ENCODE measurements at places on chromosomes 1 and 21.

DNA sequence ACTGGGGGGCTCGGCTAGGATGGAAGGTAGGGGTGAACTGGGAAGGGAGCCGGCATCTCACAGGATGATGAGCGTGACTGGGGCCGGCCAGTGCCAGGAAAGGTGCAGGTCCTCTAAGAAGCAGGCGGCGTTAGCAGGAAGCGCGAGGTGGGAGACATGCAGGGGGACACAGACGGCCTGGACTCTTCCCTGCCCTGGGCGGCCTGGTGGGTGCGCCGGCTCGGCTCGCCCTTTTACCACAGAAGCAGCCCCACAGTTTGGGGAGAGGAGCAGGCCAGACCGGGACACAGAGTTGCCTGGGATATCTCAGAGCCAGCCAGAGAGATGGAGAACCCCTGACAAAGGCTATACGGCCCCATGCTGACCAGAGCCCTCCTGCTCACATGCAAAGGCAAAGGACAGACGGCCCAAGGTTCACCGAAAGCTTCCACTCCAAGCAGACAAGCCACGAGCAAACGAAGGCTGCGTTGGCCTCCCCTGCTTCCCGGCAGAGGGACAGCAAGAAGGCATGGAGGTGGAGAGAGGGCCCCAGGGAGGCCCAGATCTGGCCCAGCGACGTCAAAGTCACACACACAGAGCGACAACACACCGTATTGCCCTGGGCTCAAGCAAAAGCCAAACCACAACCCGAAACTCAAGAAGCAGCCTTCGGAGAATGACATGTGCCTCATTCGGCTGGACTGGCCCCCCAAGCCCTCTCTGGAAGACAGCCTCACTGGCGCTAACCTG is 14.9 kb upstream of the ALDH4A1 start:
- no peak for DNase-seq

DNA sequence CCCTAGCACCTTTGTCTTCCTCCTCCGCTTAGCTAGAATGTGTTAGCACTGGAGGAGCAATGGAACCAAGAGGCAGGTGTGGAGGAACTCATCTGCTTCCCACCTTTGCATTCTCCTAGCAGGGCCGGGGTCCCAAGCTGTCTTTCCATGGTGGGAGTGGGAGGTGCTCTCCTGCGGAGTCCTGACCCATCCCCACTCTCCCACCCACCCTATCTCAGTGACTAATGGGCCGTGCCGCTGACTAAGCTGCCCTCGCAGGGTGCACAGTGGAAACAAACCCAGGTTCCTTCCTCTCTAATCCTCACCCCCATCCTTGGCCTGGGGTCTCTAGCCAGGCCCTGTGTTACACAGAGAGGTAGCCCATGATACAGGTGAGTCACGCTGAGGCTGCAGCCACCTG is 177.5 kb downstream of the HIVEP3 start:
- no peak for DNase-seq

DNA sequence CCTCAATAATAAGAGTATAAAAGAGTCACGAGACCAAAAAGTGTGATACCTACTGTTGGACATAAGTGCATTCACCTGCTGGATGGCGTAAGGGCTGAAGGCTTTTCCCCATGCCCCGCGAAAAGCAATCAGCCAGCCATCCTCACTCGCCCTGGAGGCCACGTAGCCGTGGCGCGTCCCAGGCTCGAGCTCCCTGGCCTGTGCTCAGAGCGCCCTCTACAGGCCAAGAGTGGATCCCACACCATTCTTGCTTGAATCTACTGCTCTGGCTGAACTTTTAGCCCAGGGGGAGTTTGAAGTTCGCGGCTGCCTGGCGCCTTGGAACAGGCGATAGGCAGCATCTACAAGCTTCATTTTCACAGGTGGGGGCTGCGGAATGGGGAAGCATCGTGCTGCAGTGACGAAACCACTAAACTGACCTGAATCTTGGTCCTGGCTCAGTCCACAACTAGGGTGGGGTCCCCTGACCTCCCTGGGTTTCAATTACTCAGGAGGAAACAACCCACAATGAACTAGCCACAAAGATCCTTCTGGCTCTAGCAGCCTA is 70.3 kb upstream of the SERBP1 start:
- DNase-seq, result peak; percentile 91

GRCh38 chr1:79501153-79501552 is 494.6 kb upstream of the ADGRL4 start:
- no peak for DNase-seq

DNA sequence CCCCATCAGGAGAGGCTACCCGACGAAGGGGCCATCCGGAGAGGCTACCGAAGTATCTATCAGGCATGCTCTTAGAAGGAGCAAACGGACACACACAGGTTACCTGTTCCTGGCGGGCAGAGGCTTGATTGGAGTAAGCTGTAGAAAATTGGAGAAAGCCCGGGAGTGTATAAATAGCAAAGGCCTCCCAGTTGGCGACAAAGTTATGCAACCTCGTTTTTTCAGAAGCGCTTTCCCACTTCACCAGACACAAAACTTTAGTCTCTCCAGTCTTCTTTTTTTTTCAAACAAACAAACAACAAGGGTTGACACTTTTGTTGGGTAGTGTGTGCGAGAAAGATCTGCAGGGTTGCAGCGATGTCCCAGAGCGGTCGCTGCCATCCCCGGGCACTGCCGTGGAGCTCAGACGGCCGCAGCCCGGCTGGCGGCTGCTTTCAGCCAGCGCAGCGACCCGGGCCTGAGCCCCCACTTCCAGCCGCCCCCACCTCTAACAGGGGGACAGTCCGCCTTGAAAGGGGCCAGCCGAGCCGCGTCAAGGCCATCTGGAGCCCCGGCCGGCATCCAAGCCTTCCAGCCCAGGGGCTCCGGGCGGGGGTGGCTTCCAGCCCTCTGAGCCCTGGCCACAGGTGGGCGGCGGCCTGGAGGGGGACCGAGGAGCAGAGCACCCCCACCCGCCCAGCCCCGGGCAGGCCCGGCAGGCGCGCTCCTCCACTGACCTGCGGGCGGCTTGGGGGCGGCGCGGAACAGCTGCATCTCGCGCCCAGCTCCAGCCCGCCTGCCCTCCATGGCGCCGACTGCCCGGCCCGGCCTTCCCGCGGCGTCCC is 616 bp downstream of the MCOLN3 start:
- DNase-seq, result no peak

- peak; percentile 35 for DNase-seq
Observed at GRCh38 chr1:91792489-91793071, 93.4 kb downstream of the TGFBR3 start.

GRCh38 chr1:214285610-214286440 is 4.9 kb downstream of the SMYD2 start:
- DNase-seq, result peak; percentile 42

DNA sequence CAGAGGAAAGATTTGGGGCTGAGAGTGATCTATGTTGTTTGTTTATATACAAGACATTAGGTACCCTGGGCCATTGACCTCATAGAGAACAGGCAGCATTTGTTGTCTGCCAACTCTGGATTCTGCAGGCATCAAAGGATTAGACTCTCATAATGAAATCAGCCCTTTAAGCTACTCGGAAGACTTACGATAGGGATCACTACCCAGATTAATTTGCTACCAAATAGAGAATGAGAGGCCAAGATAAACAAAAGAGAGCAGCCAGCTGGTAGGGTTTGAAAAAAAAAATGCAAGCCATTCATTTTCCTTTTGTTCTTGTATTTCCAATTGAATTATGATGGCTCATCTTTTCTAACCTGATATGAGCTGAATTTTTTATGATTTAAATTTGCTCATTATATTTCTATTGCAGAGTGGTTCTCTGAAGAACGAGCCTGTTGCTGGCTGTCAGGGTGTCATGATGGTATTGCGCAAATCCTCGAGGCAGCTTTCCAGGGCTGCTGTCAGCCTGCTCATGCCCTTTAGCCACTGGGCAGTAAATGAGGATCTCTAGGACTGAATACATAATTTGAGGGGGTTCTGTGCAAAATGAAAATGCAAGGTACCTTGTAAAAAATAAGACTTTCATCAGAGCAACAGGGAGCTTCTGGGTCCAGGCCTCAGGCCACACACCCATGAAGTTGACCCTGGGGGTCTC is 116.4 kb upstream of the KCNJ15 start:
- DNase-seq, result peak; percentile 52

DNA sequence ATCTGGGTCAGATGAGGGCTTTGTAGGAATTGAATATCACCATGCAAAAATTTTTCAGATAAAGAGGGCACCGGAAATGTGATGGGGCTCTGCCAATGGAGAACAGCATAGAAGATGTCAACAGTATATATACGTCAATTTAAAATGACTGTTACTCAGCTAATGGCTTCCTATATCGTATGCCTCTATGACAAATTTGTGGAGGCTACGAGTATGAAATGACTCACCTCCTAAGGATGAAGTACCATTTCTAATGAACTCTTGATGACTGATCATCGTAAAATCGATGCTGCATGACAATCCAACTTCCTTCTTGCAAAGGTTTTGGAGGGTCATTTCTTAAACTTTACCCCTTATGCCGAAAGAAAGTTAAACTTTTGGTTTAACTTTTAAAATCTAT is 450.3 kb upstream of the ZP4 start:
- DNase-seq, result no peak

- DNase-seq, result no peak
Observed at GRCh38 chr1:44250068-44250781, 37.0 kb downstream of the DMAP1 start.

GRCh38 chr1:103783944-103784377 is 34.3 kb downstream of the AMY1C start:
- DNase-seq, result no peak

- no peak for DNase-seq
Observed at GRCh38 chr1:115365738-115366137, 27.7 kb upstream of the NGF start.

- DNase-seq, result no peak
Observed at GRCh38 chr1:219257751-219258150, 84.1 kb downstream of the LYPLAL1 start.

- peak; percentile 69 for DNase-seq
Observed at GRCh38 chr1:216448011-216448510, 24.8 kb upstream of the USH2A start.

DNA sequence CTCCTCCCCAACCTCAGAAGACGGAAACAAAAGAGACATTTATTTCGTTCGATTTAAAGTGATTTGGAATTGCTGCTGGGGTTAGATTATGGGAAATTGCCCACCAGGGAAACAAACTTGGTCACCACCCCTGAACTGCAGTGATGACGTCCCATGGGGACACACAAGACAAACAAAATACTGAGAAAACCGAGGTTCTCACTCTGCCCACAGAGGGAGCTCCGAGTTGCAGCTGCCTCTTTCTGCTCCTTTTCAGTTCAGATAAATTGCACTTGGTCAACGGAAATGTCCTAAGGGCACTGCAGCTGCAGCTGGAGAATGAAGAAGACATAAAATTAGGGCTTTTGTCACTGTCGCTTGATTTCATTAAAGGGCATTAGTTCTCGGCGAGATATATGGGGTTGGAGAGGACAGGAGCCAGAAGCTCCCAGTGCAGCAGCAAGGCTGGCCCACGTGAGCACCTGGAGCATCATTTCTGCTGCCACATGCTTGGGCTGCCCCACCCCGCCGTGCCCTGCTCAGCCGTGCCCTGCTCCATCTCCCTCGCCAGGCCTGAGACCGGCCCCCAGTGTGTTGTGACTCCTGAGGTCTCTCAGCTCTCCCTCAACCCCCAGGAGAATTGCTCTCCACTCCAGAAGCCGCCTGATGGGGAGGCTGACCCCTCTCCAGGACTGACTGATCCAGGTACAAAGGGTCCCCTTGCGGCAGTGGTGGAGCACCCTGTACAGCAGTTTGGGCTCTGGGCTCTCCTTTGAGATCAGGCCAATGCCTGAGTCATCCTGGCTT is 231.7 kb upstream of the AJAP1 start:
- DNase-seq, result no peak

DNA sequence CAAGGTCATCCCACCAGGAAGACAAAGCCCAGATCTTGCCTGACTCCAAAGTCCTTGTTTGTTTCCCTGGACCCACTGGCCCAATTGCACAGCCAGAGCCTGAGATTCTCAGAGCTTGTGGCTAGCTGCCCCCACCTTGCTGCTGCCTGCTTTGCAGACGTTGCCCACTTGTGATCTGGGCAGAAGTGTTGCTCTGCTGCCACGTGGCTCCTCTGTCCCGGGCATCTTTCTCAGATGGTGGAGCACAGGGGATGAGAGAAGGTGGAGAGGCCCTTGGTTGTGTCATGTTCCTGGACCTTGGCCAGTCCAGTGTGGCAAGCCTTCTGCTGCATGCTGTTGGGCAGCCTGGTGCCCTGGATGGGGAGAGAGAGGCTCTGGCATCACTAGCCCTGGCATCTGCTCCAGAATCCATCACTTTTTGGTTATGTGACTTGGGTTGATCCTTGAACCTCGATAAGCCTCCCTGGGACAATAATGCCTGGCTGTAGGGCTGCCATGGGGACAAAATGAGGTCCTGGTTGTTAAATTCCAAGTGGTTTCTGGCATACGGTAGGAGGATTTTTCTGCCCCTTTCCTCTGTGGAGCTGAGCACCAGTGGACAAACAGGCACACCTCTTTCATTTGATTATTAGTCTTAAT is 1.5 kb upstream of the NR0B2 start:
- DNase-seq, result no peak

- DNase-seq, result no peak
Observed at GRCh38 chr1:18583326-18583941, 47.2 kb upstream of the PAX7 start.

DNA sequence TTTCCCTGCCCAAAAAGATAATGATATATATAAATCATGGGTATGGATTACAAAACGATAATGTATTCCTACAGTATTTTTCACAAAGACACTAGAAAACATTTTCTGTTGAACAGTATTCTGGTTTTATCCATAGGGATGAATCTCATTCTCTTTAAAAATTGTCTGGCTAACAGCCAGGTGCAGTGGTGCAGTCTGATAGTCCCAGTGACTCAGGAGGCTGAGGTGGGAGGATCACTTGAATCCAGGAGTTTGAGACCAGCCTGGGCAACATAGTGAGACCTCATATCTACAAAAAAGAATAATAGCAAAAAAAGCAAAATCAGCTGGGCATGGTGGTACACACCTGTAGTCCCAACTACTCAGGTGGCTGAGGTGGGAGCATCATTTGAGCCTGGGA is 23.3 kb downstream of the PIP5K1A start:
- no peak for DNase-seq

DNA sequence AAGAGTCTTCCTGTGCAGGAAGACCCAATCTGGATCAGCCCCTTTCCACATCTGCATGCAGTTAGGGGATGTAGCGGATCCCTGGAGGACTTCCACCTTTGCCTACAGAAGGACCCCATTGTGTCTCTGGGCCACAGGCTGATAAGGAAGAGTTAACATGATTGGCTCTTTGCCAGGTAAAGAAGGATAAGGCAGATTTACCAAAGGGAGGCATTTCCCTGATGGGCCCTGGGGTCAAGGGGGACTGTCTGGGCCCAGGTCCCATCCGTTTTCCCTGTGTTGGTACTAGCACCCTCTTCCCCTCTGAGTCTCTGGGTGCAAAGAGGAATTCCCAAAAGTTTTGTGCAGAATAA is 29.1 kb downstream of the SLC26A9 start:
- no peak for DNase-seq

- DNase-seq, result no peak
Observed at GRCh38 chr1:90339811-90340210, 344.9 kb downstream of the ZNF326 start.

DNA sequence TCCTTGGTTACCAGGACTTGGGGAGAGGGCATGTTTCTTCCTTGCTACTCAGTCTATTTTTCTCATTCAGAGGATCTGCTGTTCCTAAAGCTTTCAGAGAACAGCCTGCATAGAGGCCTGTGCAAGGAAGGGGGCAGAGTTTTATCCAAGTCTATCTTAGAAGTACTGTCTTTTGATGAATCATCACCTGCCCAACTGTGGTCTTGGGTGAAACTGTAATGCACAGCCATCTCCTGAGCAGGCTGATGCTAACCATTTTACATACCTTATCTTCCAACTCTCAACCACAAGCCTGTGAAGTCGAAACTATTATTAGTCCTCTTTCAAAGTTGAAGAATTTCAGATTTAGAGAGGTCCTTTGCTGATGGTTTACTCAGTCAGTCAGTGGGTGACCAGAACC is 368.0 kb downstream of the HHAT start:
- no peak for DNase-seq
